ENCODE measurements at places on chromosomes 11 and 22.
A peak's percentile ranks its signal among the peaks of the same experiment; 100 is the strongest.

GRCh38 chr11:398826-399225, 4.8 kb downstream of the PKP3 start:
- no peak for DNase-seq

DNA sequence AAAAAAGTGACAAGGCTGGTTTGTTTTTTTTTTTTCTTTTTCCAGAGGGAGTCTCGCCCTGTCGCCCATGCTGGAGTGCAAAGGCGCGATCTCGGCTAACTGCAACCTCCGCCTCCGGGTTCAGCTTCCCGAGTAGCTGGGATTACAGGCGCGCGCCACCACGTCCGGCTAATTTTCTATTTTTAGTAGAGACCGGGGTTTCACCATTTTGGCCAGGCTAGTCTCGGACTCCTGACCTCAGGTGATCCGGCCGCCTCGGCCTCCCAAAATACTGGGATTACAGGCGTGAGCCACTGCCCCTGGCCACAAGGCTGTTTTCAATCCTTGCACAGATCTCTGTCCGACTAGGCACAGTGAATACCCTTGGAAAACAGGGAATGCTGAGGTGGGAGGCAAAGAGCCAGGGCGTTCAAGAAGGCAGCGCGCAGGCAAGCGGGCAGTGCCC, 566 bp downstream of the ATP6V1E1 start:
- DNase-seq, result no peak

DNA sequence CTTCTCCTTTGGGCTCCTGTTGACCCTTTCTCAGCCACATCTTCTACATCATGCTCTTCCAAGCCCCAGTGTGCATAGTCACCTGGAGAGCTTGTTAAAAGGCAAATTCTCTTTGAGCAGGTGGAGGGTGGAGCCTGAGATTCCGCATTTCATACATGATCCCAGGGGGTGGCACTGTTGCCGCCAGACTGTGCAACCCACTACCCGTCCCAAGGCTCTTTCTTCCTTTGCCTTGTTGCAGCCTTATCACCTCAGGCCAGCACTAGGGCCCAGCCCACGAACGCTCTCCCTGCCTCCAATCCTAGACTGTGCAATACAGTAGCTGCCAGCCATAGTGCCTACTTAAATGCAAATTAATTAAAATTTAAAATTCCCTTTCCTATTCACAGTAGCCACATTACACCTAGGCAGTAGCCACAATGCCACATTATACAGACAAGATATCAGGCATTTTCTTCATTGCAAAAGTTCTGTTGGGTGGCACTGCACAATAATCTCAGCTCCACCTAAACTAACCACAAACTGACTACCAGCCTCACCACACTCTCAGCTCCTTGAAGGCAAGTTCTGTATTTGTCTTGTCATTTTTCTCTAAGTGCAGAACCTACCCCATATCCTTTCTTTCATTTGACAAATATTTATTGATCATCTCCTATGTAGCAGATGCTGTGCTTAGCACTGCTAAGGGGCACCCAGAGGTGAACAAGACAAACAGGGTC, 4.6 kb upstream of the KCNJ5 start:
- DNase-seq, result peak; percentile 18

- no peak for DNase-seq
Measured at GRCh38 chr22:25941365-25941960, 199.5 kb downstream of the MYO18B start.

DNA sequence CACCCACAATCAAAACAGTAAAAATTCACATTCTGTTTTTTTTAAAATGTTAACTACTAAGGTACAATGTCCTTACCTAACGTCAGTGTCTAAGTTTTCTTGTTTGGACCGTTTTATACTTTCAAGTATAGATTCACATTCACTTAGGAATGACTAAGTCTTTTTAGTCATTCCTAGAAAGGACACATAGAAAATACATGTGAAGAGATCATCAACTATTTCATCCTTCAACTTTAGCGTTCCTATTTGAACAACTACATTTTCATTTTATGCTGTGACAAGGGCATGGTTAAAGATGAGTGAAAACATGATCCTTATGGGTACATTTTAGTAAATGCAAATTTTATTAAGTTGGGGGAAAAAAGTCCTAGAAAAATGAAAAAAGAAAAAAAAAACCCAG, 62.8 kb downstream of the DDX10 start:
- no peak for DNase-seq

GRCh38 chr11:115926601-115927000, 422.4 kb upstream of the CADM1 start:
- no peak for DNase-seq

DNA sequence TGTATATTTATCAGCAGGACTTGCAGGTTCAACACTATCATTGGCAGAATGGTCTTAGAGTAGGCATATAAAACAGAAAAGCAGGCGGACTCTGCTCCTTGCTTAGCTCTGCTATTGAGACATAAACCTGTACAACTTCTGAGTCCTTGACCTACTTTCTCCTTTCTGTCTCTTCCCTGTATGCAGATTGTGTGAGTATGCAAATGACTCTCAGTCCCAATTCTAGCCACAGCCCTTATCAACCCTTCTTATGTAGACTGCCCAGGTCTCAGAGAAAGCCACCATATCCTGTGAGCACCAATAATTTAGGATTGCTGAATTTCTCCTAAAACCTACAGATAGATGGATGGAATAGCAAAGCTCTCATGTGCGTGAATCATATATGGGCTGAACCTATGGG, 367.6 kb upstream of the DDI1 start:
- DNase-seq, result no peak

DNA sequence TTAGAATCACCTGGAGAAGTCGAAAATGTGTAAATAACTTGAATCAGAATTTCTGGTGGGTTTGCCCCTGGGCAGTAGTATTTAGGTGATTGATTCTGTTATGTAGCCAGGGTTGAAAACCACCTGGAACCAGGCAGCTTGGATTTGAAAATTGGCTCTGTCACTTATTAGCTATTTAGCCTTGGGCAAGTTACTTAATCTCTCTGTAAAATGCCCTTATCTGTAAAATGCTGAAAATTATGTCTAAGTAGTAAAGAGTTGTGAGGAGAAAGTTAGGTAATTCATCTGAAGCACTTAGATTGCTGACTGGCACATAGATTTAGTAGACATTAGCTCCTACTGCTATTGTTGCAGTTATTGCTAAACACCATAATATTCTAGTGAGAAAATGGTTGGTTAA, 49.3 kb downstream of the PPME1 start:
- DNase-seq, result no peak

- no peak for DNase-seq
Measured at GRCh38 chr11:130510407-130511006, 62.1 kb downstream of the ADAMTS15 start.

DNA sequence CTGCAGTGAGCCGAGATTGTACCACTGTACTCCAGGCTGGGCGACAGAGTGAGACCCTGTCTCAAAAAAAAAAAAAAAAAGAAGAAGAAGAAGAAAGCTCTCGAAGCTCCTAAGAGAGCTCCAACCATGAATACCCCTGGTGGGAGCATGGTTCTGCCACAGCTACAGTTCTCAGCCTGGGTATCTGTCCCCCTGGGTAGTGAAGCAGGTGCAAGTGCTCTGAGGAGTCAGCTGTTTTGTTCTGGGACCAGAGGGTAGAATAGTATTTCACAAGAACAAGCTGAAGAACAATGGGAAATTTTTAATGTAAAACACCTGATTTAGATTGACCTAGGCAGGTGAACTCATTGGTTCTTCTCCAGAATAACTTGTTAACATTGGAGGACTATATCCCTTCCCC, 4.3 kb upstream of the HYOU1 start:
- DNase-seq, result no peak

DNA sequence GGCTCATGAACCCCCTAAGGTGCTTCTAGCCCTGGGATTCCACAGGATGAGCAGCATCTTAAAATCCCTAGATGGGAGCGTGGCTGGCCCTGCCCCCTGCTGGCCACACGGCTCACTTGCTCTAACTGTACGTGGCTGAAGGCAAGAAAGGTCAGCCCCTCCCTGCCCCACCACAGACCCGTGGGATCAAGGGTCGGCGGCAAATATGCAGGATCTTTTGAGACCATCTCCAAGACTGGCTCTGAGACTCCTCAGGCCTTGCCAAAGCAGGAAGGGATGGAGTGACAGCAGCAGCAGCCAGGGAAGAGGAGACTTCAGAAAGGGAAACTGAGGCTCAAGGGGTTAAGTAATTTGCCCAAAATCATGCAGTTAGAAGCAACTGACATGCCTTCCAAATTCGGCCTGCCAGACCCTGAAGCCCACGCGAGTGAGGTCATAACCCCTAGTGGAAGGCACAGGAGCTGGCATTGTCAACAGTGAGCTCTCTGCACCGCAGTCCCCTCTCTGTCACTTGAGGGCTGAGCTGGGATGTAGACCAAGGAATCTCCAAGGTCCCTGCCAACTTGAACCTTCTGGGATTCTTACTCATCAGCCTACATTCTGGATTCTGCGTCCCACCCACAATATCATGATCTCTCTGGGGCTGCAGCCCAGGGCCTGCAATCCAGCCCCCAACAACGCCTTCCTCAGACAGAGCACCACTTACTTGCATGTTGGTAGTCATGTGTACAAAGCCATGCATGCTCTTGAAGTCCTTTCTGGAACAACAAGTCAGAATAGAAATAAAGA, 31.4 kb downstream of the CREB3L1 start:
- DNase-seq, result peak; percentile 24

- no peak for DNase-seq
Measured at GRCh38 chr22:20378110-20378509, 15.8 kb upstream of the ZNF74 start.
